CD4-positive, alpha-beta T cell treated with Interleukin-1 beta for 1 hour (primary cell): ENCODE measurements at places on chromosomes 7 and 10.
A peak's percentile ranks its signal among the peaks of the same experiment; 100 is the strongest.

DNA sequence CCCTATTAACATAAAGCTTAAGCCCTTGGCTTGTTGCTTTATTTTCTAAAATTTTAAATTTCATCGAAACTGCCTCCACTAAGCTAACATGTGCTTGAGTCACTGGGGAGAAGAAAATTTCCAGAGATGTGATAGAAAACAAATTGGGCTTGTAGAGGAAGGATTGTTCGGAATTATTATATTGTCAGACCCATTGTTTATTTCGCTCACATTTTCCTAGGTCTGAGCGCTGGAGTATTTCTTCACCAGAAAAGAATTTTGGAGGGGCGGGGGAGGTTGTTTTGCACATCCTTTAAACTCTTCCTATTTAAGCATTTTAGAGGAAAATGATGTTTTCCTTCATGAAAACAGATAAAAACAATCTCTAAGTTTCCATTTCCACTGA lies 29.1 kb downstream of the CELF2 start:
- DNase-seq: no peak

- no peak for DNase-seq
Observed at GRCh38 chr10:111299037-111299436, 222.2 kb downstream of the ADRA2A start.

GRCh38 chr7:138352570-138353461 lies 107.2 kb upstream of the TRIM24 start:
- DNase-seq: no peak

DNA sequence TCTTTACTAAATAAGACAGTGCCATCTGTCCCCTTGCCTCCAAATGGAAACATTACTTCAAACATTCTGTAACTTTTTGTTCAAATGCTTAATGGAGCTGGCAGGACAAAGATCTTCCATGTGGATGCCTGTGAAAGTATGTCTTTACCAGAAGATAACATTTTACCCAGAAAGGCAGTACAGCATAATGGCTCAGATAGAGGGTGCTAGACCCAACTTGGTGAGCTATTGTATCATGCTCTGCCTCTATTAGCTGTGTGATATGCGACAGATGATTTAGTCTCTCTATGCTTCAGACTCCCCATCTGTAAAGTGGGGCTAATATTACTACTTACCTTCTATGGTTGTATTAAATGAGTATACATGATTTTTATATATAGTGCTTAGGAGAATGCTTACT lies 8.8 kb upstream of the SMKR1 start:
- peak; percentile 29 for DNase-seq
